Fibroblast of skin of left biceps (primary cell): ENCODE measurements at places on chromosomes 3 and 15.
A peak's percentile ranks its signal among the peaks of the same experiment; 100 is the strongest.

- no peak for DNase-seq
Observed at GRCh38 chr15:57376696-57377477, 582 bp downstream of the CGNL1 start.

DNA sequence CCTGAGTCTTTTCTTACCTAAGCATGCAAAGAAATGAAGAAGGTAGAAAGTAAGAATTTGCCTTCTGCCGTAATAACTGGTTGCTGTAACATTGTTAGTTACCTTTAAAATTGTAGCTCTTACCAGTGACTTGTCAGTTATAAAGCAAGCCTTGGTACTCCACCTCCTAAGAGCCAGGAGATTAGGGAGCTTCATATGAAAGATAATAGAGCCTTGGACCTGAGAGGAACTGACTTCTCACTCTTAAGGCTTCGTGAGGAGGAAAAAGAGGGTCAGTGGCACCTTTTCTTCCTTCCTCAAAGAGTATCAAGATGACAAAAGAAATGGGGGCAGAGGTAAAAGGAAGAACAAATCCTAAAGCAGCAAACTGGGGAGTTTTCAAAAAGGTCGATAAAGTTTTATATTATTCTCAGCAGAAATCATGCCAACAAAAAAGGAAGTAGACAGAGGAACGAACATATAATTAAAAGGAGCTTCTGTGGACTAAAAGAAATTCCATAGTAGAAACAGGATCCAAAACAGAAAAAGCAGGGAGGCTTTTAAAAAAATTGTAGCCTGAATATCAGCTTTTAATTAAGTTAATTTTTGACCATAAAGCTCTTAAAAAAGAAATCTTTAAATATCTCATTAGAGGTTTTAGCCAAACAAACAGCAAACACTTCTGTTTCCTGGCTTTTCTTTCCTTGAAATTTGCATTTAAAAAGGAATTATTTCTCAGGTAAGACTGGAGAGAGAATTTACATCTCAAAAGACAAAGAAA lies 847.1 kb upstream of the ALCAM start:
- DNase-seq = no peak

DNA sequence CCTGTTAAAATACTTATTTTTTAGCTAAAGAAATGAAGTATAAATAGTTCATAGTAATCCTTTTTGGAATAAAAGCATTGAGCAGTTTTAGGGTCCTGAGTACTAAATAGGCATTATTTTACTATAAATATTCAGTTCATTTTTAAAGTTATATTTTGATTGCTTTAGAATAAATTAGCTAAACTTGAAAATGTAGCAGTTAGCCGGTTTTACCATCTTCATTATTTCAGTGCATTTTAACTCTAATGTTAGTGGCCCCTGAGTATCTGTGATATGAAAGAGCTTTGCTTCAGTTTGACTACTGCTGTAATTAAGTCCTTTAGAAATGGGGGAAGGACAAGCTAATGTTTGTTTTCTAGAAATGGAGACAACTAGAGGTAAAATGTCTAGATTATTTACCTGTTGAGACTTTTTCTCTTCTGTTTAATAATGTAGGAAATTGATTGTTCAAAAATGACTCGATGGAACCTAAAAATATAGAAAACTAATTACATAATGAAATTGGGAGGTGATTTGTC lies 3.6 kb downstream of the SMC4 start:
- no peak for DNase-seq

- DNase-seq = no peak
Observed at GRCh38 chr3:153956613-153957012, 164.6 kb upstream of the ARHGEF26 start.

- DNase-seq = no peak
Observed at GRCh38 chr3:158679547-158680000, 7.1 kb upstream of the LXN start.

- DNase-seq = no peak
Observed at GRCh38 chr3:55782807-55783206, 295.7 kb upstream of the WNT5A start.

DNA sequence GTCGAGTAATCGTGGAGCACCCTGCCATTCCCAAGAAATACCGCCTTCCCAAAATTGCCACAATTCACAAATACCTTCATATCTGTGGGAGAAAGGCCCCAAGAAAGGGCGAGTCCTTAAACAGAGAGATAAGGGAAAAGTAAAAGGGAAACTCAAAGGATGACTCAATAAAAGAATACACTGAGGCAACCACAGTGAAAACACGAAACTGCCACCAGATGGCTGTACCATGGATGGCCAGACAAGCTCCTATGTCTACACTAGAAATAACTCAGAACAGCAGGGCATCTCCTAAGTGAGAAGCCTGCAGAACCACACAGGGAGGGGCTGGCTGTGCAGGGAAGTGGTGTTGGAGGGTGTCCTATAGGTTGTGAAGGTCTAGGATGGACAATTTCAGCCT lies 25.0 kb downstream of the SRGAP3 start:
- DNase-seq = no peak

DNA sequence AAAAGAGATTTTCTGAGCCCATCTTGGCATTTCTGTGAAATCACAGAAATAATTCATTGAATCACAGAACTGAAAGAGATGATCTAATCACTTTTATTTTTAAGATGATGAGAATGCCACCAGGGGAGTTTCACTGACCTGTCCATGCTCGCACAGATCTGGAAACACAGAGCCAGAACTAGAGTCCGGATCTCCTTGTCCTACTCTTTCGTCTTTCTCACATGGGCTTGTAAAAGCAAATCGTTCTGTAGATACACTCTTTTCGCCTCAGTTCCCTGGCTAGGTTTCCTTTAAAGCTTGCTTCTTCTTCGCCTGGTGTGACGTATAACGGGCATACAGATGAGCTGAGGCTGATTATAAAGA lies 122.5 kb upstream of the SPRED1 start:
- no peak for DNase-seq

DNA sequence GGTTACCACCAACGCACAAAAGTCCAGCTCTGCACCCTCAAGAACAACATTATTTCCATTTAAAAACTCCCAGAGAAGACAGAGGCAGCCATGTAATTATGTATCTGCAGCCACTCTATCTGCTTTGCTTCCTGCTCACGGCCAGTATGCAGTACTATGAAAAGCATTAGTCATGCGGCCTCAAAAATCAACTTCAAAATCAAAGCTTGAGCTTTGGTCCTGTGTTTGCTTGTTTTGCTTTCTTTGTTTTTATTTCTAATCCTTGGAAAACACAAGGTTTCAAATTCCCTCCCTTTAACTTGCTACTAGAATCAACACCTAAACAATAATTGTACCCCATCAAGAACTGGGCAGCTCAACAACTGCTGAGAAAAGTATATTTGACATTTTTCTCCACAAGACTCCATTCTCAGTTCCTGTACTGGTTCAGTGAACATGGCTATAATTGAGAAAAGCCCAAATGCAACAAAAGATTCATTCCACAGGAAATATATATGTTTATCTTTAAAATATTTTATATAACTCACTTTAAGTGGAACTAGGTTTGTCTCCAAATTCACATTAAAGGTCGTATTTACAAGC lies 37.6 kb downstream of the GBE1 start:
- DNase-seq = no peak

DNA sequence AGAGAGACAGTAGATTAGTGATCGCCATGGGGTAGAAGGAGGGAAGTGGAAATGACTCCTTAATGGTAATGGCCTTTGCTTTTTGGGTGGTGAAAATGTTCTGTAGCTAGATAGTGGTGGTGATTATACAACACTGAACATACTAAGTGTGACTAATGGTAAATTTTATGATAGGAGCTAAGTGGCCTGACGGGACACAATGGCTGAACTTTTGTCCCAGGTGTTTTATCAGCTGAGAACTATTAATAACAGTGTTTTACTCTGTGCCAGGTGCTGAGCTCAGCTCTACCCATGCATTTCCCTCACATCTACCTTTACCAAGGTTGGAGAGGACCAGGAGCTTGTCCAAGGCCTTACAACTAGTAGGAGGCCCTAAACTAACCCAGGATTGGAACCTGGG lies 66.8 kb downstream of the TRIM71 start:
- no peak for DNase-seq

DNA sequence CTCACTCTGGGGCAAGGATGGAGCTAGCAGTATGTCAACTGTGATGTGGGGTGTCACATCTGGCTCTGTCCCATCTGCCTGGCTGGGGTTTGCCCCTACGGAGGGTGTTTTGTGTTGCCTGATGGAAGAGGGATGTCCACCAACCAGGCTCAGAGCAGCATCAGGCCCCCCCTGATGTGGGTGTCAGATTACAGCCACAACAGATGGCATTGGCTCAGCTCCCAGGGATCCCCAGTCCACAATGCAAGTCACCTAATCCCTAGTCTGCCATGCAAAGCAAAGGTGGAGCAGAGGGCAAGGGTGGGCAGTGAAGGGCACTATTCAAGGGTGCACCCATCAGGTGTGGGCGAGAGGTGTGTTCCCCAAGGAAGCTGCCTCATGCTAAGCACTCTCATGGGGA lies 48.9 kb upstream of the AMOTL2 start:
- no peak for DNase-seq

DNA sequence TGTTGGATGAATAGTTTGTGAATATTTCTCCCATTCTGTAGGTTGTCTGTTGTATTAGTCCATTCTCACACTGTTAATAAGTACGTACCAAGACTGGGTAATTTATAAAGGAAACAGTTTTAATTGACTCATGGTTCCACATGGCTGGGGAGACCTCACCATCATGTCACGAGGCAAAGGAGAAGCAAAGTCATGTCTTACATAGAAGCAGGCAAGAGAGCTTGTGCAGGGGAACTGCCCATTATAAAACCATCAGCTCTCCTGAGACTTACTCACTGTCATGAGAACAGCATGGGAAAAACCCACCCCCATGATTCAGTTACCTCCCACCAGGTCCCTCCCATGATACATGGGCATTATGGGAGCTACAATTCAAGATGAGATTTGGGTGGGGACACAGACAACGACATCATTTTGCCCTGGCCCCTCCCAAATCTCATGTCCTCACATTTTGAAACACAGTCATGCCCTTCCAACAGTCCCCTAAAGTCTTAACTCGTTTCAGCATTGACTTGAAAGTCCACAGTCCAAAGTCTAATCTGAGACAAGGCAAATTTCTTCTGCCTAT lies 133.2 kb downstream of the LMLN start:
- DNase-seq = no peak

GRCh38 chr15:94584833-94585244 lies 353.5 kb downstream of the MCTP2 start:
- no peak for DNase-seq

DNA sequence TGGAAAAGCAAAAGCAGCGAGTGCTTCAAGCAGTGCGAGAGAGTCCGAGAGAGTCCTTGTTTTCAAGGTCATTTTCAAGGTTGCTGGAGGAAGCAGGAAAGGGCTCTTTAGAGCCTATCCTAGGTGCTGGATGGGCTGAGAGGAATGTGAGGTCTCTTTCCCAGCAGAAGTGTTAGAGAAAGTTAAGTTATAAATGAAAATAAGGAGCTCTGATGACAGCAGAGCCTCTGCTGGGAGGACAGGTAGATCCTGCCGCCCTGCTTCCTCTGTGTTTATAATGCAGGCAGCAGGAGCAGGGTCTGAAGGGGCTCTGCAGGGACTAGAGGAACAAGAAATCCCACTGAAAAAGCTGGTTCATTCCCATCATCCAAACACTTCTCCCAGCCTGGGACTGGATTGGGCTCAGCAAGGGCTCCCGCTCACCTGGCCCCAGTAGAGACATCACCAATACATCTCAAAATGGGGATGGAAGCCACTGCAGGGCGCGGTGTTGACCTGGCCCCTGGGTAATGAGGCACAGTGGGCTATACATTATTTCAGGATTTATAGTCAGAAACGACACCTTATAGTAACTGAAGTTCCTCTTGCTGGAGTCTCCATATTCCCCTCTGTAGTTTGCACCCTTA lies 41.5 kb upstream of the RAB6B start:
- DNase-seq = no peak

DNA sequence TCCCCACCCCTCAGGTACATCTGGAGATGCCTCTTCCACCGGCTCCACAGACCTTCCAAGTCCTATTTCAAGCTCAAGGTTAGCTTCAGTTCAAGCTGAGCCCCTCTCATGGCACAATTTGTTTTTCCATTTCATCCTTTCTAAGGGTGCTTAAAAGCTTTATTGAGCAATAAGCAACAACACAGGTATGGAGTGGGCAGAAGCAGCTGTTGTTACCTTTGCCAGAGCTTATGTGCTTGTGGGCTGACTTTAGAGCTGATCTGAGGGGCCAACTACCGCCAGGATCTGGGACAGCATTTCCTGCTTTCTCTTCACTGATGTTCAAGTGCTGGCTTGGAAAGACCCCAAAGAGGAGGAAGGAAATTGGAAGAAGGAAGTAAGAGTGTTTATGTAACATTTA lies 140.0 kb upstream of the KLHL25 start:
- DNase-seq = no peak

DNA sequence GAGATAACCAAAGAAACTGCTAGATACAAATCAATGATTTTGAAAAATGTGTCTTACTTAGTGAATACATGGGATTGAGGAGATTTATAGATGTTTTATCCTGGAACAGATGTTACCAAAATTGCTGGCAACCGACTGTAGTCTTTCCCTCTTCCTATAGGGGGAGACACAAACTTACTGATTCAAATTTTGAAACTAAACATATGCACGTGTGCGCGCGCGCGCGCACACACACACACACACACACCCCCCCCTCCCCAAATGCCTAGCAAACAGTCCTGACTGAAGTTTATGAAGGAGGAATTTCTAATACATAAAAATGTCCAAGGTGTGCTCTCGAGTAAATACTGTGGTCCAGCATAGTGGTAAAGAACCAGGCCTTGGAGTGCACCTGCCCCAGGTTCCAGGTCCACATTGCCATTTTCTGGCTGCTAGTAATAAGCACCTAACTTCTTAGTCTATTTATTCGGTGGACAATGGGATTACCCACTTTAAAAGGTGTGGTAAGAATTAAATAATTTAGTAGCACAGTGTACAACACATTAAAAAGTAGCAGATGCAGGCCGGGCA lies 18.5 kb upstream of the C3orf62 start:
- peak; percentile 13 for DNase-seq

DNA sequence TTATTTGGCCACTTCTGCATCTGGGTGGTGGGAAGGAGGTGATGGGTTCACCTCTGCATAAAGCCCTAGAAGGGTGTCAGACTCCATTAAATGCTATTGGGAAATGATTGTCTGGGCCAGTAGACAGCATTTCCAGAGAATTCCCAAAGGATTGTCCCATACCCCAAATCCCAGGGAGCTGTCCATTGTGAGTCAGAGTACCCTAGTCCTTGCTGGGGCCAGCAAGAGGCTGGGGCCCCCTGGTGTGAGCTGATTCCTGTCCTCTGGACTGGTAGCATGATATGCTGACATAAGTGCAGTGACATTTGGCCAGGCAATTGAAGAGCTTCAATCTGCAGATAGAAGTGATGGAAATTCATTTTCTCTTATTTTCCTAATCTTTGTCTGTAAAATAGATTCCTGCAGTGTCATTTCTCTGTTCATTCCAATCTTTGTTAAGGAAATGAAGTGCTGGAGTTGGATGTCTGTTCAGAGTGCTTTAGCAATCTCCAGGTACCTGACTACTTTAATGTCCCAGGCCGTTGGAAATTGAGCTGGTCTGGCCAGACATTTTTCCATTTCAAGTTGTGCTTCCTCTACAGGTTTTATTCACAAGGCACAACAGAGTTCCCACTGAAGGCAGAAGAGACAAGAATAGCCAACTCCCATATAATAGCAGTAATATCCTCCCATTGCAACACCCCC lies 91.2 kb downstream of the RPLP1 start:
- no peak for DNase-seq

GRCh38 chr15:55337160-55337559 lies 18.1 kb downstream of the PIGB start:
- no peak for DNase-seq
